ENCODE measurements at places on chromosomes 7 and 10.

DNA sequence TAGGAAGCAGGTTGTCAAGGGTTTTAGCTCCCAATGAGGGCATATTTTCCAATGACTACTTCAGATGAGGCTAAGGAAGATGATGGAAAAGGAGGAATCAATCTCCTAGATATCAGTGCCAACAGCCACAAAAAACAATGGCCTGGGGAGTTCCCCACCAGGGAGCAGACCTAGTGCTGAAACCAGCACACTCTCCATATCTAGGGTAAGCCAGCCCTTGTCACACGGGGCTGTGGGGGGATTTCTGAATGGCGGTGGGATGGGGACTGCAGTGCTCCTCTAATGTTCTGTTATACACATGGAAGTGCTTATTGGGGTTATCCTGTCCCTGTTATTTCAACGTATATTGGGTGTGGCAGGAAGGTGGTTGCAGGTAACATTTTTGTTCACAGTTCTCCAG is 18.5 kb downstream of the EPC1 start:
- DNase-seq = no peak

- DNase-seq = no peak
Observed at GRCh38 chr7:116577320-116577871, 52.6 kb downstream of the CAV1 start.

DNA sequence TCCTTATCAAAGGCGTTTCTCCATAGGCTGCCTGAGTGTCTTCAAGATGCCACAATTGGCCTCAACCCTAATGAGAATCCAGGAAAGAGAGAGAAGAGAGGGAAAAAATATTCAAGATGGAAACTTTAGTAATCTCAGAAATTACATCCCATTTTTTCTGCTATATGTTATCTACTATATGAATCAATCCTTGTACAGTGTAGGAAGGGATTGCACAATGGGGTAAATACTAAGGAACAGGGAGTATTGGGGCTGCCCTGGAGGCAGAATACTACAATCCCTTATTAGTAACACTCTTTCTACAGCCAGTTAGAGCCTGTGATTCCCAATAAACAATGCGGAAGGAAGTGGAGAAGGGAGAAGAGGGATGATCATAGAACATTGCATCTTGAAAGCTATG is 27.9 kb downstream of the TFPI2 start:
- no peak for DNase-seq

DNA sequence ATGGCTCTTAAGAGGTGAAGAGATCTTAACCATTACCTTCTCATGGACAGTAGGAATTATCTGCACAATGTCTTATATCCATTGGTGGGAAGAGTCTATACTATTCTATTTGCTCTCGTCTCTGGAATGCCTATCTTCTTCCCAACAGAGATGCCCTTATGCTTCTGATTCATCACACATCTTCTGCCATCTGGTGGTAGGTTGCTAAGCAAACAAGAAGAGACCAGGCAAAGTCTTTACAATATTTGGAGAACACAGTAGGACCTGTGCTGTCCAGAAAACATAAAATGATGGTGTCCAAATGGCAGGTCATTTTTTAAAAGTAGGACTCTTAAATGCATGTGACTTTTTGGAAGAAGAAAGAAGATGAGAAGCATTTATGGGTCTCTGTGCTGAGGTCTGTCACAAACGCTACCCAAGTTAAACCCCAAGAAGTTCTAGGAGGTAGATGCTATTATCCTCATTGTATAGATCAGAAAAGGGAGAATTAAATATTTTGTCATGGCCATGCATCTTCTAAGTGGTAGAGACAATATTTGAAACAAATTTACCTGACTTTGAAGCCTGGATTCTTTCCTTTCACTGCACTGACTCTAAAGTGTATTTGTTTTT is 67.8 kb upstream of the NXPH1 start:
- DNase-seq = peak; percentile 20

GRCh38 chr10:82564353-82565196 is 689.6 kb downstream of the NRG3 start:
- DNase-seq = no peak

GRCh38 chr10:43076876-43077420 is at the start of gene RET:
RET (plus strand) TSS chr10:43077069; CDS start chr10:43077259, 190 bp downstream.
- DNase-seq = peak; percentile 71

DNA sequence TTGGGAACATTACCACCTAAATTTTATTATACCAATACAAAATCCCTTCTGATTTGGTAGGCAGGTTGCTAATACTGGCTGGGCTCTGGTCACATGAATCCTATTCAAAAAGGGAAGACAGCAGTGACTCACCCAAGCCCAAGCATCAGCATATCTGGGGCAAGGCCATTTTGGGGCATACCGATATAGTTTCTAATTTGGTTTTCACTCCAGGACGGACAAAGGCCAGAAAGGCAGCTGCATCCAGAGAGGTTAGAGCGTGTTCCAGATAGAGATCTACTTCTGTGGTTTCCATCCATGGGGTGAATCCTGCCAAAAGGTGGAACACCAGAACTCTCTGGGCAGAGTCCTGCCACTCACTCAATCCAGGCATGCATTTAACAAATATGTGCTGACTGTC is 335.8 kb downstream of the ELMO1 start:
- no peak for DNase-seq

DNA sequence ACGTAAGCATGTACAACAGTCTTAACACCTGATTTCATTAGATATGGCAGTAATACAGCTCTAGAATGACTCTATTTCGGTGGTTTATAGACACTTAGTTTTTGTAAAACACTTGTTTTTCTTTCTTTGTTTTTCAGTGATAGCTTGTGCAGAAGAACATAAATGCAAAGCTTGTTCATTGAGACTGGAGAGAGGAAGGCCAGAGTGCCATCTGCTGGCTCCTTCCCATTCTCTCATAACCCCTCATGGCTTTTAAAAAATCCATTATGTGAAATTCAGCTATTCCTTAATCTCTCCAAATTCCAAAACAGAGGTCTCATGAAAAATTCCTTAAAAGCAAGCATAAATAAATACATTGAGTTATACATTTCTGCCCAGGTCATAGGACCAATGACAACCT is 76.3 kb downstream of the CACNB2 start:
- DNase-seq = no peak

- peak; percentile 78 for DNase-seq
Observed at GRCh38 chr10:124354411-124355382, 64.0 kb downstream of the OAT start.

- DNase-seq = no peak
Observed at GRCh38 chr7:51471210-51471980, 154.8 kb upstream of the COBL start.

- peak; percentile 59 for DNase-seq
Observed at GRCh38 chr10:85786401-85786899, 580.1 kb downstream of the GRID1 start.

DNA sequence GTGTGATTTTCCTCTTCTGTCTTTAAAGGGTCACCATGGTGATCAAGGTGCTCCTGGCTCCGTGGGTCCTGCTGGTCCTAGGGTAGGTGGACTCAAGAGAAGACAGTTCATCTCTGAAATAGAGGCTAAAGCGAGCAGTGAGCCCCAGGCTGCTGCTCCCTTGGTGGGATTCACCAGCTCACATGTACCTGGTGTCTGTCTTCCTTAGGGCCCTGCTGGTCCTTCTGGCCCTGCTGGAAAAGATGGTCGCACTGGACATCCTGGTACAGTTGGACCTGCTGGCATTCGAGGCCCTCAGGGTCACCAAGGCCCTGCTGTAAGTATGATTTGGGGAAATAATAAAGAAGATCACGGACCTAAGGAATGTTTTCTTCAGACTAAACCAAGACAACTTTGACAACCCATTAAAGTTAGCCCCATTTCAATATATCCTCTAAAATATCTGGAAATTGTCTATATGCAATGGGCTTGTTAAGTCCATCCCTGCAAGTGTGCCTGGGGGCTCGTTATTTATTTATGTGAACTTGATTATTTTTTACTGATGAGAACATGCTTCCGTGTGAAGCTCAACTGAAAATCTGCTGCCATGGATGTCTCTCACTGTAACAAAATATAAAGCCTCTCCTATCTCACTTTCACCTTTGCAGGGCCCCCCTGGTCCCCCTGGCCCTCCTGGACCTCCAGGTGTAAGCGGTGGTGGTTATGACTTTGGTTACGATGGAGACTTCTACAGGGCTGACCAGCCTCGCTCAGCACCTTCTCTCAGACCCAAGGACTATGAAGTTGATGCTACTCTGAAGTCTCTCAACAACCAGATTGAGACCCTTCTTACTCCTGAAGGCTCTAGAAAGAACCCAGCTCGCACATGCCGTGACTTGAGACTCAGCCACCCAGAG is 32.5 kb downstream of the COL1A2 start:
- DNase-seq = no peak

- no peak for DNase-seq
Observed at GRCh38 chr10:114618722-114619121, 39.4 kb downstream of the ABLIM1 start.

GRCh38 chr7:45469103-45469502 is 105.1 kb upstream of the ADCY1 start:
- DNase-seq = no peak

DNA sequence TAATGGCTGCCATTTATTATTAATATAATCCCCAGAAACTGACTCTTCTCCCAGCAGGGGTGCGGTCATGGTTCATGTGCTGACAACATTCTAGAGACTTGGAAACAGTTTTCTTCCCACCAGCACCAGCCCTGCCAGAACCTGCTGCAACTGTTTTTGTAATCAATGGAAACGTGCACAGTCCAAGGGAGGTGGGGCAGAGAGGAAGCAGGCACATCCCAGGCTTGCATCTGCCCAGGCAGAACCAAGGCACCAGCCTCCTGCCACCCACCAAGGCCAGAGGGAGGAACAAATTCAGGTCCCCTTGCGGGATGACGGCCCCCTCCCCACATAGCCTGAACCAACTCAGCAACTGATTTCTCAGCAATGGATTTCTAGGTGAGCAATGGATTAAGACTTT is 119.0 kb downstream of the OAT start:
- DNase-seq = no peak

GRCh38 chr10:116738339-116738738 is 4.0 kb downstream of the HSPA12A start:
- DNase-seq = no peak

GRCh38 chr7:104852386-104852785 is 161.6 kb upstream of the KMT2E start:
- DNase-seq = no peak

DNA sequence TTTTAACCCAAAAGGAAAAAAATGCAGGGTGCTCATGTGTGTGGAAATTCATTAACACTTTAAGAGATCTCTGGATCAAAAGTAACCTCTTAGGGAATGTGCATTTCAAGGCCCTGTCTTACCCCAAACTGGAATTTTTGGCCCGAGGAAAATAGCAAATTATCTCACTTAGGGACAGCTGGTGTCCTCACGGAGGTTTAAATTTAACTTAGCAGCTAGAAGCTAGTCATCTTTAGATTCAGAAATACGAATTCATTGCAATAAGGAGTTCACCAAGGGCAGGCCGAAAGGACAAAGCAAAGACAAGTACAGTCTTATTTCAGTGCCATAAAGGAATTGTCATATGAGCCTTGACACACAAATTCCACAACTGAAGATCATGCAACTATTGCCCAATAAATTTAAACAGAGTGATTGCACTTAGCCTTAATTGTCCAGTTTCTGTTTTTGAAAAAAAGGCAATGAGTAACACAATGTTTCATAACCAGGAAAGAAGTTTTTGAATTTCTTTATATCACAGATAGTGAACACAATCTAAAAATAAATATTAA is 22.4 kb upstream of the SEMA3C start:
- no peak for DNase-seq

GRCh38 chr10:13684252-13684791 is 97.6 kb downstream of the PRPF18 start:
- peak; percentile 22 for DNase-seq

DNA sequence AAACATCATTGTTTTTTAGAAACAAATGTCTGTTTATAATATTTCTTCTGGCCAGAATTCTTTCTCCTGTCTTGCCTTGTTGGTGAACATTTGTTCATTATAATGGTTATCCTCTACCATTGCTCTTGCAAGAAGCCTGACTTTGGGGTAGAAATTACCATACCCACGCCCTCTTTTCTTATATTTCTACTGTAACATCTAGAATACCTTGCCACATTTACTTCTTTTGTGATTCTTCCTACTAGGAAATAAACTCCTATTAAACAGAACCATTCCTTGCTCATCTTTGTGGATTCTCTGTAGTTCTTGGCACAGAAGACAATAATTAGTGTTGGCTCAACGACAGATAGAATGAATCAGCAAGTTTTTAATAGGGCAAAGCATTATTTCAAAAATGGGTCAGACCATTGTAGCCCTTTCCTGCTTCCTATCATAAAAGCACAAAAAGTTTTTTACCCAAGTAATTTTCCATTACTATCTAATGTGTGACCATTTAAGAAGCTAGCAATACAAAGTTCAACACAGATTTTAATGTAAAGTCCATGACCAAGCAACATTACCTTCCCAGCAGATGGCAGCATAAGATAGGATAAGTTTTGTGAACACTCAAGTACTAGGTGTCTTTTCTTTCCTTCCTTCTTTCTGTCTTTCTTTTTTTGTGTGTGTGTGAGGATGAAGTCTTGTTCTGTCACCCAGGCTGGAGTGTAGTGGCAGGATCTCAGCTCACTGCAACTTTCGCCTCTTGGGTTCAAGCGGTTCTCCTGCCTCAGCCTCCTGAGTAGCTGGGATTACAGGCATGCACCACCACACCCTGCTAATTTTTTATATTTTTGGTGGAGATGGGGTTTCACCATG is 270.4 kb downstream of the HGF start:
- peak; percentile 47 for DNase-seq

- no peak for DNase-seq
Observed at GRCh38 chr7:131459256-131459655, 97.2 kb downstream of the PODXL start.

DNA sequence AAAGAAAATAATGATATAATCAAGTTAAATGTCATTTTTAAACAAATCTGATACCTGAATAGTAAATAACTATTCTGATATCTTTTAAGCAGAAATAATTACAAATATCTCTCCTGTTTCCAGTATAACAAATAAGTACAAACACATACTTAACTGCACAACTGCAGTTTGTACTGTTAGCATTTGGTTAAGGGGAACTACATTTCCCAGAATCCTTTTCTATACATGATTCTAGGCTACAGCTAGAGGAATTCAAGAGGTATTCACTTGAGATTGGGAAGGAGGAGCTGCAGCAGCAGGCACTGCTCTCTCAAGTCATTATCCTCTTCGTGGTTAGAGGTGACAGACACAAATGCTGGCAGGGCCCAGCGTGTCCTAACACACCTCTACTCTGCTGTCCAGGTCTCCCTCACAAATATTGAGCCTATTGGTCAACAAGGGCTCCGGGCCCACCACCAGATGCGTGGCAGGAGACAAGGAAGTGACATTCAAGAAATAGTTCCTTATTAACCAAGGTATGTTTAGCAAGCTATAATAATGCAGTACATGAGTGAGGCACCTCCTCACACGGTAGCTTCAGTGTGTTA is 255.1 kb upstream of the MKLN1 start:
- no peak for DNase-seq

- DNase-seq = no peak
Observed at GRCh38 chr7:158550394-158550700, 37.3 kb downstream of the PTPRN2 start.

GRCh38 chr7:28804990-28805389 is 153.1 kb downstream of the TRIL start:
- no peak for DNase-seq

- DNase-seq = no peak
Observed at GRCh38 chr7:154769527-154769926, 233.4 kb downstream of the PAXIP1 start.
